Cardiac ventricle fibroblast (primary cell): ENCODE measurements at places on chromosomes 12 and 14. TPM values are rescaled to one million over a fixed set of nuclear protein-coding genes. Genes with fewer than 3 reads are reported as not detected.

Gene SALL2
- 8.8 and 9.0 TPM in 2 replicates for total RNA-seq

Gene CERS5
- 25.8 and 33.5 TPM in 2 replicates for total RNA-seq

Gene PLXNC1
- total RNA-seq = 2.9 and 5.5 TPM in 2 replicates

Gene NKX2-1
- total RNA-seq = not detected in 2 replicates

Gene TOMM20L
- total RNA-seq = not detected in 2 replicates

Gene DHRS1
- 10.7 and 26.9 TPM in 2 replicates for total RNA-seq

Gene B3GNT4
- 0.15 TPM in 1 of 2 replicates, not detected in the other for total RNA-seq

Gene GPR84
- not detected in 2 replicates for total RNA-seq

Gene CD27
- total RNA-seq = not detected in 2 replicates

Gene RPGRIP1
- not detected in 2 replicates for total RNA-seq

Gene CLEC1A
- 0.25 and 2.4 TPM in 2 replicates for total RNA-seq

Gene FITM1
- 0.20 TPM in 1 of 2 replicates, not detected in the other for total RNA-seq

Gene EML5
- not detected in 2 replicates for total RNA-seq

Gene ERBB3
- 0.39 TPM in 1 of 2 replicates, not detected in the other for total RNA-seq

Gene CISTR
- not detected in 2 replicates for total RNA-seq

Gene TAS2R42
- not detected in 2 replicates for total RNA-seq

Gene LGR5
- 0.24 and 0.50 TPM in 2 replicates for total RNA-seq

Gene ATP2B1
- total RNA-seq = 24.6 and 33.6 TPM in 2 replicates

Gene RILPL2
- 4.2 and 4.6 TPM in 2 replicates for total RNA-seq

Gene ACVRL1
- 187 and 199 TPM in 2 replicates for total RNA-seq

Gene SERPINA10
- not detected in 2 replicates for total RNA-seq

Gene DLK1
- 0.19 and 0.59 TPM in 2 replicates for total RNA-seq

Gene SEC23A
- 139 and 147 TPM in 2 replicates for total RNA-seq

Gene TAS2R50
- total RNA-seq = 2.1 and 2.7 TPM in 2 replicates

Gene SLC17A8
- not detected in 2 replicates for total RNA-seq

Gene GLT1D1
- total RNA-seq = not detected in 2 replicates

Gene ABCB9
- 9.3 and 15.8 TPM in 2 replicates for total RNA-seq

Gene KRT79
- total RNA-seq = not detected in 2 replicates

Gene TRIM9
- total RNA-seq = 2.5 and 5.3 TPM in 2 replicates

Gene TWF1
- 73.1 and 90.8 TPM in 2 replicates for total RNA-seq

Gene GLI1
- 0.05 TPM in 1 of 2 replicates, not detected in the other for total RNA-seq

Gene PPP1R1A
- total RNA-seq = 0.37 and 0.54 TPM in 2 replicates

Gene BCAT1
- 47.6 and 48.9 TPM in 2 replicates for total RNA-seq

Gene NPFF
- not detected in 2 replicates for total RNA-seq

Gene CNOT2
- total RNA-seq = 47.1 and 78.7 TPM in 2 replicates

Gene AJUBA
- total RNA-seq = 9.9 and 12.6 TPM in 2 replicates

Gene ZNF385A
- total RNA-seq = 6.2 and 6.9 TPM in 2 replicates

Gene A2M
- total RNA-seq = 103 and 189 TPM in 2 replicates

Gene RFLNA
- total RNA-seq = 1.5 and 2.1 TPM in 2 replicates

Gene TEX52
- total RNA-seq = not detected in 2 replicates

Gene NTS
- not detected in 2 replicates for total RNA-seq

Gene INHBE
- not detected in 2 replicates for total RNA-seq

Gene DCTN2
- total RNA-seq = 155 and 187 TPM in 2 replicates

Gene PROX2
- total RNA-seq = not detected in 2 replicates
